ENCODE measurements at places on chromosomes 11 and 22.

DNA sequence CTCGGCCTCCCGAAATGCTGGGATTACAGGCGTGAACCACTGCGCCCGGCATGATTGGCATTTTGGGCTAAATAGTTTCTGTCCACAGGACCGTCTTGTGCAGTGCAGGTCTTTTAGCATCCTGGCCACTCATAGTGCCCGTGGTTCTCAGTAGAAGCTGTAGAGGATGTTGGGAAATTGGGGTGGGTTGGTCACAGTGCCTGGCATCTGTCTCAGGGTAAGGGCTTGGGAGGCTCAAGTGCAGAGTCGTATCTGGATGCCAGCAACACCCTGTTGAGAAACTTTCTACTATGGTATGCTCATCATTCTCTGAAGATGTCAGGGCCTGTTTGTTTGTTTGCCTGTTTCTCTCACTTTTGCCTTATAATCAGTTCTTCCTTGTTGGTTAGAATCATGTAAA, 21.9 kb downstream of the UBE2L3 start:
- no peak for DNase-seq

DNA sequence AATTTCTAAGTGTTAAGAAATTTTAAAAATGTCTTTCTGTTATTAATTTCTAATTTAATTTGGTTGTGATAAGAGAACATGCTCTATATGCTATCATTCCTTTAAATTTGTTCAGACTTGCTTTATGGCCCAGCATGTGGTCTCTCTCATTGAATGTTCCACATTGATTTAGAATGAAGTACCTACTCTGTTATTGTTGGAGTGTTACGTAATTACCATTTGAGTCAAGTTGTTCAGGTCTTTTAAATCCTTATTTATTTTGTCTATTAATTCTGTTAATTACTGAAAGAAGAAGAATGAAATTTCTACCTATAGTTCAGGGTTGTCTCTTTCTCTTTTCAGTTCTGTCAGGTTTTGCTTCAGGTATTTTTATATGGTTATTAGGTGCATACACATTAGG, 57.0 kb downstream of the PRMT3 start:
- DNase-seq: no peak

- DNase-seq: no peak
Measured at GRCh38 chr22:44901301-44901700, 108.5 kb downstream of the PHF21B start.

GRCh38 chr11:27447288-27448183, 25.1 kb downstream of the LGR4 start:
- no peak for DNase-seq

DNA sequence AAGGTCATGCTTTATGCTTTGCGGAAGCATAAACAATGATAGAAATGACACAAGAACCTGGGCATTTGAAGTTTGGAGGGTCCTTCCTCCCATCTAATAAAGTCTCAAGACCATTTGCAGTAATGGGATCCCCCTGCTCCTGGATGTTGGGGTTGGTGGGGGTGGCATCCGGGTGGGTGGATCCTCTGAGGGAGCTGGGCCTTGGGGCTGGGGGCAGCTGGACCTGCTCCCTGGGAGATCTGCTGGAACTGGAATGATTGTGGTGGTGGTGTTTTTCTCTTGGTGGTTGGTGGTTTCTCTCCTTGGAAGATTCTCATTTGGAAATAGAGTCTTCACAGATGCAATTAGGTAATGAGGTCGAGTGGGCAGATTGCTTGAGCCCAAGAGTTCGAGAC, 2.2 kb upstream of the NAP1L4 start:
- no peak for DNase-seq

- DNase-seq: peak; percentile 50
Measured at GRCh38 chr22:30485362-30485988, 13.7 kb upstream of the SEC14L3 start.
